ENCODE measurements at places on chromosomes 6 and 20. TPM values are rescaled to one million over a fixed set of nuclear protein-coding genes. Genes with fewer than 3 reads are reported as not detected.

The ELOVL2 gene
- 0.24 TPM for total RNA-seq

The TFB1M gene
- total RNA-seq: 20.6 TPM

The GMEB2 gene
- 9.8 TPM for total RNA-seq

The AIF1 gene
- total RNA-seq: 96.4 TPM

The BTNL2 gene
- not detected for total RNA-seq

The MOCS1 gene
- 18.0 TPM for total RNA-seq

The SLC22A3 gene
- total RNA-seq: 25.9 TPM

The SLC52A3 gene
- 2.7 TPM for total RNA-seq

The BNIP5 gene
- 0.26 TPM for total RNA-seq

The ISM1 gene
- 0.71 TPM for total RNA-seq

The F13A1 gene
- 153 TPM for total RNA-seq

The SYNCRIP gene
- 119 TPM for total RNA-seq

The NKX2-2 gene
- not detected for total RNA-seq

The OR2B6 gene
- total RNA-seq: not detected

The NRSN1 gene
- not detected for total RNA-seq

The CAGE1 gene
- not detected for total RNA-seq
